ENCODE measurements at places on chromosomes 16 and 17. TPM values are rescaled to one million over a fixed set of nuclear protein-coding genes. Genes with fewer than 3 reads are reported as not detected.

Gene UBALD2
- 12.2 TPM for total RNA-seq

Gene TRIM25
- 58.9 TPM for total RNA-seq

Gene CCDC137
- total RNA-seq: 20.3 TPM

Gene HYDIN
- 0.62 TPM for total RNA-seq

Gene ITGB3
- not detected for total RNA-seq

Gene GPR139
- not detected for total RNA-seq

Gene ZP2
- not detected for total RNA-seq

Gene PIMREG
- total RNA-seq: 36.5 TPM

Gene KRTAP4-3
- not detected for total RNA-seq

Gene OTOP2
- not detected for total RNA-seq

Gene SDK2
- not detected for total RNA-seq

Gene CHD9NB
- total RNA-seq: 0.57 TPM

Gene TBC1D3C
- not detected for total RNA-seq

Gene CD300LB
- total RNA-seq: not detected

Gene TEX14
- not detected for total RNA-seq

Gene FASN
- 54.7 TPM for total RNA-seq

Gene CCDC200
- not detected for total RNA-seq

Gene TMEM235
- not detected for total RNA-seq

Gene TMEM88
- total RNA-seq: not detected

Gene DDX5
- 498 TPM for total RNA-seq

Gene TMED6
- 0.82 TPM for total RNA-seq

Gene FLII
- total RNA-seq: 179 TPM

Gene NUTF2
- 260 TPM for total RNA-seq

Gene ADGRG1
- total RNA-seq: 20.2 TPM

Gene TMEM114
- not detected for total RNA-seq

Gene MT4
- total RNA-seq: not detected

Gene FBXW10B
- 3.2 TPM for total RNA-seq

Gene TXNL4B
- 16.5 TPM for total RNA-seq

Gene ZDHHC1
- 9.9 TPM for total RNA-seq

Gene PIRT
- total RNA-seq: not detected

Gene CMTM2
- total RNA-seq: not detected

Gene PDE6G
- total RNA-seq: not detected

Gene ASPHD1
- 11.6 TPM for total RNA-seq

Gene SECTM1
- 13.0 TPM for total RNA-seq

Gene HSPB9
- total RNA-seq: 0.07 TPM

Gene FAM171A2
- 2.8 TPM for total RNA-seq

Gene UTS2R
- not detected for total RNA-seq

Gene TERB1
- 0.20 TPM for total RNA-seq

Gene PRDM7
- total RNA-seq: not detected

Gene HID1
- 8.2 TPM for total RNA-seq

All from NCI-H460 (cell line).